Stimulated activated CD4-positive, alpha-beta T cell treated with anti-CD3 and anti-CD28 coated beads, TNF-alpha, amount 100 ng/mL, for 24 hours (primary cell): ENCODE measurements at places on chromosomes 16 and 17.

GRCh38 chr17:38864636-38865398 is 5.0 kb upstream of the LASP1 start:
- DNase-seq = no peak

- DNase-seq = no peak
Observed at GRCh38 chr16:4514606-4515005, 24.0 kb downstream of the CDIP1 start.

DNA sequence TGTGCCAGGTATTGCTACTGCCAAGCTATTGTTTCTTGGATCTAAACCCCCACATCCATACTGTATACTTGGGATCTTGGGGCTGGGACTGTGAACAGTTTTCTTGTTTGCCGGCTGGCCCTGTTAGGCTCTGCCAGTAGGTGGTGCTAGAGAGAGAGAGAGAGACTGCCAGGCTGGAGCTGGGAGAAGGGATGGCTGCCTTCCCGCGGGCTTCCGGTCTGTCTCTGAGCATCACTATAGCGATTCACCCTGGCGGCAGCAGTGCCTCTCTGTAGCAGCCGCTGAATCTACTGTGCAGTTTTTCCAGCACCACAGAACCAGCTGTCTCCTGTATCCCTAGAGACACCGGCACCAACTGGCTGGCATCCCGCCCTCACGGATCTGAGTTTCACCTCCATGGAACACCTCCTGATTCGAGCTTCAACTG is 201.2 kb downstream of the UTP18 start:
- peak; percentile 4 for DNase-seq

GRCh38 chr16:12801511-12802042 is 2.1 kb downstream of the CPPED1 start:
- no peak for DNase-seq

DNA sequence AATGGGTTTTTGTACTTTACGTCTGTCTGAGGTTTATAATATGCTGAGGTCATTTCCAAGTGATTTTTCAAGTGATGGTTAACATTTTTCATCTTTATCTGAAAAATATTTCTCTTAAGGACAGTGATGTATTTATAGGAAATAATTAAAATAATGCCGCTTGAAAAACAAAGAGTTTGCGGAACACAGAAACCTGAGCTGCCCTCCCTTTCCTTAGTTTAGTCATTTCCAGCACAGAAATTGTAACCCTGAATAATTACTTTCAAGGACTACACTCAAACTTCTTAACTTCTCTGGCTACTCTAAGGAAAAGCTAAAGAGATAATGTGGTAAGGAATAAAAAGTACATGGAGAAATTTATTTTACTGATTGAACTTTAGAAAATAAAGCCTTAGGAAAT is 54.6 kb downstream of the MRTFB start:
- DNase-seq = no peak

DNA sequence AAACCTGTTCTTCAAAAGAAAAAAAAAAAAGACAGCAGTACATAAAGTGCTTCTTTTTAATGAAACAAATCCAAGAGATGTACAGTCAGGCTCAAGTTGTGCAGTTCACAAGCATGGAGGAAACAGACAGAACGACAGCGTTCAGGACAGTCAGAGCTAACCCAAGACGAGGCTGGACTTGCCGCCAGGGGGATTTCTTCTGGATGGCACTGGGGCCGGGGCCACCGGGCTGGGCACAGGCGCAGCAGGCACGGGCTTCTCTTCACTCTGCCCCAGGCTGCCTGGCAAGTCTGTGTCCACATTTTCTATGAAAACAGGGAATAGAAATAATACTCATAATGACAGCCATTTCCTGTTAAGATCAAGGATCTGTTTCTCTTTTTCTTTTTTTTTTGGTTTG is 4.4 kb upstream of the NT5C start:
- DNase-seq = no peak

DNA sequence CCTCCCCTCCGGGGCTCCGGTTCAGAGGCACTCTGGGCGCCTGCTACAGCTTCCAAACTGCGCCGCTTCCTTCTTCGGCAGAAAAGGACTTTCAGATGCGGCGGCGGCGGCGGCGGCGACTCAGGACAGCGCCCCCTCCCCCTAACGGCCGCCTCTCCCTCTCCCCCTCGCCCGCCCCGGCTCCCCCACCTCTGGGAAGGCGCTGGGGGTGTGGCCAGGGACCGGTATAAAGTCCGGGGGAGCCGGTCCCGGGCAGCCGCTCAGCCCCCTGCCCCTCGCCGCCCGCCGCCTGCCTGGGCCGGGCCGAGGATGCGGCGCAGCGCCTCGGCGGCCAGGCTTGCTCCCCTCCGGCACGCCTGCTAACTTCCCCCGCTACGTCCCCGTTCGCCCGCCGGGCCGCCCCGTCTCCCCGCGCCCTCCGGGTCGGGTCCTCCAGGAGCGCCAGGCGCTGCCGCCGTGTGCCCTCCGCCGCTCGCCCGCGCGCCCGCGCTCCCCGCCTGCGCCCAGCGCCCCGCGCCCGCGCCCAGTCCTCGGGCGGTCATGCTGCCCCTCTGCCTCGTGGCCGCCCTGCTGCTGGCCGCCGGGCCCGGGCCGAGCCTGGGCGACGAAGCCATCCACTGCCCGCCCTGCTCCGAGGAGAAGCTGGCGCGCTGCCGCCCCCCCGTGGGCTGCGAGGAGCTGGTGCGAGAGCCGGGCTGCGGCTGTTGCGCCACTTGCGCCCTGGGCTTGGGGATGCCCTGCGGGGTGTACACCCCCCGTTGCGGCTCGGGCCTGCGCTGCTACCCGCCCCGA is at the start of gene IGFBP4:
Gene IGFBP4 (plus strand): TSS at position 255 of the 792 bp plus-strand sequence. CDS start 286 bp downstream, at position 541.
- DNase-seq = peak; percentile 44

DNA sequence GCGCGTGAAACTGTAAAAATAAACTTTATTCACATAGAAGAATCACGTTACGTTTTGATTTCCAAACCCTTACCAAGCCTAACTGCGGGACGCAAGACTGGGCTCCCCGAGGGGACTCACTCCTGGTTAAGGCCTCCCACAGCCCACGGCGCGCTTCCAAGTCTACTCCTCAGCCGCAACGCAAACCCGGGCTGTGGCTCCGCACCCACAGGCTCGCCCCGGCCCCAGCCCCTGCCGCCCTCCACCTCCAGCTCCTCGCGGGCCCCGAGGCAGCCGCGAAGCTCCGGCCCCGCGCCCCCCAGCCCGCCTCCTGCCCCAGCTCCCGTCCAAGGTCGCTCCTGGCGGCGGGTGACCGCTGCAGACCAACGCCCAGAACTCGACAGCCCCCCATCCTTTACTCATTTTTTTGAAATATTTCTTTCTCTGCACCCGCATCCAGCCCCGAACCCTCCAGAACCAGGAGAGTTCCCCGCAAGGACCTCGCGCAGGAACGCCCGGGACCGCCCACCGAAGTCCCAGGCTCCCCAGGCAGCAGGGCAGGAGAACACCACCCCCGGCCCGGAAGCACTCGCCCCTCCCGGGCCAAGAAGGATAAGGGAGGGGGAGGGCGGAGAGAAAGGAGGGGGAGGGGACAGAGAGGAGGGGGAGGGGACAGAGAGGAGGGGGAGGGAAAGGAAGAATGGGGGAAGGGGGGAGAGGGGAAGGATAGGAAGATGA is 912 bp downstream of the USP22 start:
- peak; percentile 77 for DNase-seq

GRCh38 chr16:4055748-4056147 is 60.5 kb downstream of the ADCY9 start:
- no peak for DNase-seq

- DNase-seq = no peak
Observed at GRCh38 chr17:50666316-50666715, 31.6 kb downstream of the ABCC3 start.

GRCh38 chr16:60310846-60311445 is 1576.8 kb upstream of the GOT2 start:
- no peak for DNase-seq

DNA sequence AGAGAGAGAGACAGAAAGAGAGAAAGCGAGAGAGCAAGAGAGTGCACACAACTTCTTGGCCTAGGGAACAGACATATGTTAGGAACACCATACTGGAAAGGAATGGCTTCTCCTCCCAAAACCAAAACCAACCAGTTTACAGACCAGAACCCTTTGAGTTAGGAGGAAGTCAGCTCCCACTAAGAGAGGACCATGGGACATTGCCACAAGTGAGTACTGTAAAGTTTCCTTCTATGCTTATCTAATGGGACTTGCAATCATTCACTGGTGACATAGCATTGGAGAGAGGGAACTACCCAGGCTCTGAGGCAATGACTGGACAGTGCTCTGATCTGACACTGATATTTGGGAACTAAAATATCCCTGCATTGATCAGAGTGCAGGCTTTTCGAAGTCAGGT is 32.4 kb downstream of the TBC1D3B start:
- DNase-seq = no peak

DNA sequence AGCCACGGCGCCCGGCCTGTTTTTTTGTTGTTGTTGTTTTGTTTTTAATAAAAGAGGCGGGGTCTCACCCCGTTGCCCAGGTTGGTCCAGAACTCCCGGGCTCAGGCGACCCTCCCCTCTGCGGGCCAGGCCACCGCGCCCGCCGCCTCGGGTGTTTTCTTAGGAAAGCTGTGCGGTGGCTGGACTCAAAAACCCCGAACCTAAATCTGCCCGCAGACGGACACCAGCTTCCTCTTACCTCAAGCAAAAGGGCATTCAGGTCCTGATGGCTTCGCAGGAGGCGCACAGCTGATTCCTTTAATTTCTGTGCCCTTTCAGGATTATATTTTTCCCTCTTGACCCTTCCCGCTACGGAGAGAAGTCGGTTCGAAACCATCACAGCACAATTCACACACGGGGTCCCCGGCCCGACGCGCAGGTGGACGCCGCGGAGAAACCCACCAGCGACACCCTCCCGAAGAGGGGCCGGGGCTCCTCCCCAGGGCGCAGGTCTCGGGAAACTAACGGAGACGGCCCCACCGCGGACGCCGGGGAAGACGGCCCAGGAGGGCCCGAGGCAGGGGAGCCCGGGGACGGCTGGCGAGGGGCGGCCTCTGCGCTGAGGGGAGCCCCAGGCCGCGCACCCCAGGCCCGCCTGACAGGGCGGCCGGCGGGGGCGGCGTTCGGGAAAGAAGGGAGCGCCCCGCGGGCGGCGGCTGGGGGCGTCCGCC is 653 bp downstream of the FANCA start:
- no peak for DNase-seq

- DNase-seq = no peak
Observed at GRCh38 chr17:30000001-30000754, 58.7 kb downstream of the EFCAB5 start.
